EH (cell line): ENCODE measurements at places on chromosomes 3 and 15.

- peak; percentile 48 for DNase-seq
These were observed 65.5 kb upstream of the C3orf49 start for GRCh38 chr3:63753567-63753966.

GRCh38 chr3:126126811-126127431 is 43.0 kb upstream of the SLC41A3 start:
- DNase-seq, result no peak

GRCh38 chr3:188037965-188038581 is 115.9 kb upstream of the LPP start:
- DNase-seq, result peak; percentile 47

GRCh38 chr3:63951492-63952247 is 39.5 kb upstream of the SCAANT1 start:
- no peak for DNase-seq

DNA sequence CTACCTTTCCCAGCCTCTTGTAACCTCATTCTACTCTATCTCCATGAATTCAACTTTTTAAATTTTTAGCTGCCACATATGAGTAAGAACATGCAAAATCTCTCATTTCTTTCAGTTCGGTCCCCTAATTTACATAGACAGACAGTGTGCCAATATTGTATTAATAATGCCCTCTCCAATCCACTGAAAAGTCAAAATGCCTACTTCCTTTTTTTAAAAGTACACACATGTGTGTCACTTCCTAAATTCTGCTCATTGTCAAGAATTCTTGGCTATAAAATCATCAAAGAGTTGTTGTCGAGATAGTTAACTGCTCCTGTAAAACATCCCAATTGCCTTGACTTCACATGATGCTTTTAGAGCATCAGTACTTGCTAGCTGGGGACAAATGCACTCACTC is 84.2 kb upstream of the IL12A start:
- DNase-seq, result no peak

GRCh38 chr15:62637950-62638619 is 404.5 kb upstream of the TPM1 start:
- DNase-seq, result no peak

- DNase-seq, result no peak
These were observed 74.1 kb upstream of the PLXNA1 start for GRCh38 chr3:126908752-126909275.

DNA sequence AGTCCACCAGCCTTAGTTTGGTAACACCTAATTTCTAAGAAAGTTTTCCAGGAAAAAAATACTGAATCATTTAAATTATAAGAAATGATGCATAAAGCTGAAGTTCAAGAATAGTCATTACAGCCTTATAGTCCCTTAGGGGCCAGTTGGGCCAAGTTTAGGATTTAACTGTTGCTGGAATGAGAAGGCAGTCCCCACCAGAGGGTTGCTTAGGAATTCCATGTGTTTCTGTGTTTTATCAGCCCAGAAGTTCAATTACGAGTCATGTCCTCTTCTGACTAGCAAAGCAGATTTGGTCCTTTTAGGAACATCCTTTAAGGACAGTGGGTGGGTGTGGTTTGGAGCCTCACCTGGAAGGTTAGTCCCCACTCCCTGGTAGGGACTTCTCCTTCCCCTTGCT is 57.0 kb upstream of the NR2E3 start:
- DNase-seq, result peak; percentile 58

GRCh38 chr3:83523470-83524073 is 1435.2 kb upstream of the CADM2 start:
- DNase-seq, result no peak

GRCh38 chr3:187685948-187686347 is 15.8 kb upstream of the SST start:
- DNase-seq, result no peak

DNA sequence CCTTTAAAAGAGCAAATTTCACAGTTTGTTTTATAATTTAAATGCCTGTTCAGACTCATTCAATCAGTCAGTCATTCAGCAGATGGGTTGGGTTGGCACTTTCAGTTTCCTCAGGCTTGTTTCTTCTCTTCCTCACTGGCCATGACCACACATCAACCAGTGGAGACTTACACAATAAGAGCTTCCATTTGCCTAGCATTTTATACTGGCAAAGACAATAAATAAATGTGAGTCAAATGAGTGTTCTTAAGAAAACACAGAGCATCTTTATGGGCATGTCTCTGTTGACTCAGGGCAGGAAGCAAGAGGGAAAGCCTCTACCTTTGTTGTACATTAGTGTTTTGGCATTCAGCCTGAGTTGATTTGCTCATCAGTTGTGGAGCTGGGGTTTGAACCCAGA is 122.6 kb downstream of the EPHB1 start:
- peak; percentile 15 for DNase-seq

- peak; percentile 15 for DNase-seq
These were observed 51.9 kb downstream of the DENND4A start for GRCh38 chr15:65740148-65740547.

GRCh38 chr15:72057548-72058091 is 60.3 kb downstream of the MYO9A start:
- DNase-seq, result no peak

DNA sequence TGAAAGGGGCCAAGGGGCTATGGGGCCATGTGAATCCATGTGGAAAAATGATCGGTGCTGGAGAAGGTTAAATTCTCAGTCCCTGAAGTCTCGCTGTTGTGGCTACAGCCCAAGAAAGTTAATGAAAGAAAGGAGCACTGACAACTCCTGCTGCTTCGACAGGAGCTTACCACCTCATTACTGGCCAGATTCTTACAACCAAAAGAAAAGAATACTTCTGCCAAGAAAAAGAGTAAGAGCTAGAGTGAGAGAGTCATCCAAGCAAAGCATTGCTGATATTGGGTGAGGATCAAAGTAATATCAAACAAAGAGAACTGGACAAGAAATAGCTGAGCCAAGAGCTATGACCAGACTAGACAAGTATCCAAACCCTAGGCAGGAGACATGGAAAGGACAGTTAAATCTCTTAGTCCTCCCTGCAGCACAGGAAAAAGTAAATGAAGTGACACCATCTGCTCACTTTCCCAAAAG is 348.4 kb upstream of the PLSCR5 start:
- peak; percentile 51 for DNase-seq

GRCh38 chr15:25631971-25632370 is 193.1 kb upstream of the UBE3A start:
- DNase-seq, result no peak

- peak; percentile 25 for DNase-seq
These were observed 2.9 kb downstream of the PLEKHO2 start for GRCh38 chr15:64844576-64845145.

DNA sequence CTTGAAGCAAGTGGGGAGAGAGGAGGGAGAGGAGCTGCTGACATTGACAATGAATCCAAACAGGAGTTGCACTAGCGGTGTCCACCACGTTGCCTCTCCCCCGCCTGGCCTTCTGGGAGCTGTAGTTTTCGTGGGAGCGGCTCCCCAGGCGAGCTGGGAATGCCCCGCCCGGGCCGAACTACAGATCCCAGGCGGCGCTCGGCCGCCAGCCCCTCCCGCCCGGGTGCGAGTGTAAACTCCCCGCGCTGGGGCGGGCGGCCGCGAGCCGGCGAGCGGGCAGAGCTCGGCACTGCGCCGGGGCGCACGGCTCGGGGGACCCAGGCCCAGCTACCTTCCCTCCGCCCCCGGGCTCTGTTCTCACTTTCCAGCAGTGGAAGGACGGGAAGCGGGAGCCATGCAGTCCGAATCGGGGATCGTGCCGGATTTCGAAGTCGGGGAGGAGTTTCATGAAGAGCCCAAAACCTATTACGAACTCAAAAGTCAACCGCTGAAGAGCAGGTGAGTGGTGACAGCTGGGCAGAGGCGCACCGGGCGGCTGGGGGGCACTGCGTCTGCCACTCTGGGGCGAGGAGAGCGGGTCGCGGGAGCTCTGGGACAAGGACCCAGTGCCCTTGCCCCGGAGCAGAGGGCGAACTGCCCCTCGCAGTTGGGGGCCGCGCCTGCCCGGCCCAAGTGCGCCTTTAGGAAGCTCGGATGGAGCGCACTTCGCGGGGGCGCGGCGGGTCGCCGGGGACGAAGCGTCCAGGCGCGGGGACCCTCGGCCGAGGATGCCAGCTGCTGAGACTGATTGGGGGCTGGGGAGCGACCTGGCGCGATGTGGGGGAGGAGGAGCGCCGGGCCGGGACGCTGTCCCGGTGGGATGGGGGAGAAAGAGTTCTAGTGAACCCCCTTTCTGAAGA is at the start of gene MITF:
Gene MITF (plus strand): TSS at position 261 of the 899 bp plus-strand sequence. CDS start 134 bp downstream, at position 395.
- DNase-seq, result peak; percentile 93

DNA sequence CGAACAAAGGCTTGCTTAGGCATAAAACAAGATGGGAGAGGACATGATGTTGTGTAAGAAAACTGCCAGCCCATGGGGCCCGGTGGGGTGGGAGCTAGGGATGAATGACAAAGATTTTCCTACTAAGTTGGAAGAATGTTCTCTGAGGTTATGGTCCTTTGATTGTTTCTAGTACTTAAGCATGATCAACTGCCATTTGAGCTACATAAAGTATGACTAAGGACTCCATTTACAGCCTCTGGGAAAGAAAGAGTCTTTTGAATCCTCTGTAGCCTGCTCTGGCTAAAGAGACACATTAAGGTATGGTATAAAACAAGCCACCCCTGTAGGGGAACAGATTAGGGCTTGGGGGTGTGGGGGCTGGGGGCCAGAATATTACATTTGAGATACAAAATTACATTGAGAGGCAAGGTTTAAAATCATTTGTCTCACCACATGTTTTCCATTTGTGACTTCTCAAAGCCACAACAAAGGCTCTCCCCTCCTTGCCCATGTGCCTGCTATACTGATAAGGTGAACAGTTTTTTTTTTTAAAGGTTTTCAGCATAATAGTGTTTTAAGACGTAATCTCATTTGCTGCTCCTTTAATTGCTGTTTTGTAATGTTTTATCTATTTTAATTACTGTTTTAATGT is 323.4 kb downstream of the CHST2 start:
- peak; percentile 29 for DNase-seq

GRCh38 chr3:89762405-89762804 is 655.0 kb downstream of the EPHA3 start:
- DNase-seq, result no peak

DNA sequence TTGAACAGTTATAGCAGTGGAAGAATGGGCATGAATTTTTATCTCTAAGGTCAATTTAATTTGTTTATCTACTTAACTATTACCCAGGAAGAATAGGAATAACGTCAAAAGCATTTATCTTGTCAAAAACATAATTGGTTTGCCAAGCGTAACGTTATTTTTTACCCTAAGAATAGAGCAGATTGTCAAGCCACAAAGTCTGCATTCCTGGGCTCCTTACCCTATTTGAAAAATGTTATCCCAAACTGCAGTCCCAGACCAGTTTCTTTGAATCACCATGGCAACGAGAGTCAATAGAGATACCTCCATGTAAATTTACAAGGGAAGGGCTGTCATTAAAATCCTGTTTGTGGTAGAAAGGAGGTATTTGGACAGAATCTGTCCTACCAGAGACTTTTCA is 61.1 kb downstream of the CPNE4 start:
- DNase-seq, result peak; percentile 6

DNA sequence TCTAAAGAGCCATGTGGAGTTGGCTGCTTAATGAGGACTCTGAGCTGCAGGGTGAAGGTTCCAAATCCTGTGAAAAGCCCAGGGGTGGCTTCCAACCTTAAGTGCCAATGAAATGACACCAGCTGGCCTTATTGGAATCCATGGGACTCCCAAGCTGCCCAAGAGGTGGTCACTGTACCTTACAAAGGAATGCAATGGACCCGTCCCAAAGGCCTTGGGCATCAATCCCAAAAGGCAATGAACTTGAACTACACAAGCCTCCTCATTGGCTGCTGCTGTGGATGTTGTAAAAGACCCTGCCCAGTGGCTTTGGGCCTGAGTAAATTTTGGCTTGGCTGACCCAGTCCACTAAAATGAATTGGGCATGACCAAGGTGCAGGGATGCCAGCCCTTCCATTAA is 129.3 kb downstream of the WNT5A start:
- DNase-seq, result no peak

DNA sequence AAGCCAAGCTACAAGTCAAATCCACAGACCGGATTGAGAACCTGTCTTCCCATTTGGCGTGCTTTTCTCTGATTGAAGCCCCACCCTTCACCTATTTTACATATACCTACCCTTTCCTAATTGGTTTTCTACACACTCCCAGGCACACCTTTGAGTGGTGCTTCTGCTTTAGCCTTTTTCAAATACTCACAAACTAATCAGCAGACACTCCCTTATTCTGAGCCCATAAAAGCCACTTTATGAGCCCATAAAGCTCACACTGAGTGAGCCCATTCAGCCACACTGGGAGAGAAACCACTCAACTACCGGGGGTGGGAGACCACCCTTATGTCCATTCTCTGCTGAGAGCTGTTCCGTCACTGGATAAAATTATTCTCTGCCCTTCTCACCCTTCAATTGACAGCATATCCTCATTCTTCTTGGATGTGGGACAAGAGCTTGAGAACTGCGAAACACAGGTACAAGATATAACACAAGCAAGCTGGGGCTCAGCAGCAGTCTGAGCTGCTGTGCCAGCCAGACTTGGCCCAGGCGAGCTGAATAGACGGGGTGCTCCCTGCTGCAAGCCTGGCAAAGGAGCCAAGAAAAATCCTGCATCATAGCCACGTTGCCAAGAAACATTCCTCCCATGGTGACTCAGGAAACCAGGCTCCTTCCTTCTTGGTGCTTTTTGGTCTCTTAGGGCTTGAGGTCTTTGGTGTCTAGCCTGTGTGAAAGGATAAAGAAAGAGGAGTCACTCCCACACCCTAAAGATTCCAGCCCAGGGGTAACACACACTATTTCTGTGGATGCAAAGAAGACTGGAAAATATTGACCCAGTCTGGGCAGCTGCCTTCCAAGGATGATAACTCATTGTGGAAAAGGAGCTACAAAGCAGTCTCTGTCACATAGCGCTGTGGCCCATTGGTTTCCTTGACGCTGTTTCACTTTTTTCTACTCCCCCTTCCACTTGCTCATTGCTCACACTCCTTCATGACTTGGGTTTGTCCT is 609.7 kb downstream of the MCTP2 start:
- DNase-seq, result no peak

DNA sequence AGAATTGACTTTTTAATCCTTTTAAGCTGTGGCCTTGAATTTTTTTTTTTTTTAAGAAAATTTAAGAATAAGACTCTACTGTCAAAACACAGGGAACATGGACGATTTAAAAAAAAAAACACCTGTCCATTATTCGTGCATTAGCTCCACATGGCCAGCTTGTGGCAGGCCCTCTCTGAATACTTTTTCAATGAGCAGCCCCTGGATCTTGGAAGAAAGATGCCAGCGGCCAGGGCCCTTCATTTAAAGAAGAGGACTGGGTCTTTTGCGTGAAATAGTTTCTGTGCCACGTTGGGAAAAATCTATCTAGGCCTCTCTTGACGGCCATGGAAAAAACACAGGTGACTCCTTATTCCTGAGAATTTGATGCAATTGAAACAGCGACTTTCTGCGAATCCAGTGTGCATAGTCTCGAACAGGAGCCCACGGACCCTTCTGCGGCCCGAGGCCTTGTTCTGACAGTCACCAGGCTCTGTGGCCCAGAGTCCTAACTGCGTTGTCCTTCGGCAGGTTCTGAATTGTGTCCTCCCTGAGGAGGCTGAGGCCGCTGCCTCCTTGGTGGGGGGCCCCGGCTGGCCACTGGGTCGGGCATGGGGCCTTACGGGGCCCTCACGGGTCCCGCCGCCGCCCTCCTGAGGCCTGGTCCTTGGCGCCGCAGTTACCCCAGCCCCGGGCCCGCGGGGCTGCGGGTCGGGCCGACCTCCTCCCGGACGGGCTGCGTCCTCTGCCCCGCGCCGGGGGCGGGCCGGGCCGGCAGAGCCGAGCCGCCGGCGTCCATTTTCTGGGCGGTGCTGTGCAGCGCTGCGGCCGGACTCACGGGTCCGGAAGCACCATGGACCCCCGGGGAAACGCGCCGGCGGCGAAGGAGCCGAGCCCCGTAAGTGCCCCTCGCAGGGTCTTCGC is 33.5 kb downstream of the ZBTB38 start:
- peak; percentile 61 for DNase-seq
